AG04449 (cell line): ENCODE measurements at places on chromosomes 7 and 10.

GRCh38 chr10:101625821-101626412, 37.8 kb downstream of the DPCD start:
- no peak for DNase-seq

GRCh38 chr10:30432622-30433305, 1.2 kb upstream of the MAP3K8 start:
- no peak for DNase-seq

GRCh38 chr10:128924918-128925317, 542.1 kb upstream of the MGMT start:
- DNase-seq, result no peak

DNA sequence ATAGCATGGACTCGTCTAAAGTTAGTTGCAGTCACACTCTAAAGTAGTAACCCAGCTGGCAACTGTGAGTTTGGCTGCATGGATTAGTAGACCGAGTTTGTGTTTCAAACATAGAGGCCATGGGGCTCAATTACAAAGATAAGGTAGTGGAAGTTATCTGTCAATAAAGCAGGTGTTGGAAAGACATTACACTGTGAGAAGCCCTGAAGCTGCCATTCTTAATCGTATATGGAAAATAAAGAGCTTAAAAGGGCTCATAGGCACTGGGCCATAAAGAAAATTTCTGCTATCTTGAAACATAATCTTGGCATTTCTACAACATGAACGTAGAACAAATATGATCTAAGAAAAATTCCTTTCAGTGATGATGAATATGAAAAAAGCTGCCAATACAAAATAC, 837.7 kb downstream of the REEP3 start:
- no peak for DNase-seq

GRCh38 chr10:86526606-86527005, 5.0 kb upstream of the WAPL start:
- no peak for DNase-seq

DNA sequence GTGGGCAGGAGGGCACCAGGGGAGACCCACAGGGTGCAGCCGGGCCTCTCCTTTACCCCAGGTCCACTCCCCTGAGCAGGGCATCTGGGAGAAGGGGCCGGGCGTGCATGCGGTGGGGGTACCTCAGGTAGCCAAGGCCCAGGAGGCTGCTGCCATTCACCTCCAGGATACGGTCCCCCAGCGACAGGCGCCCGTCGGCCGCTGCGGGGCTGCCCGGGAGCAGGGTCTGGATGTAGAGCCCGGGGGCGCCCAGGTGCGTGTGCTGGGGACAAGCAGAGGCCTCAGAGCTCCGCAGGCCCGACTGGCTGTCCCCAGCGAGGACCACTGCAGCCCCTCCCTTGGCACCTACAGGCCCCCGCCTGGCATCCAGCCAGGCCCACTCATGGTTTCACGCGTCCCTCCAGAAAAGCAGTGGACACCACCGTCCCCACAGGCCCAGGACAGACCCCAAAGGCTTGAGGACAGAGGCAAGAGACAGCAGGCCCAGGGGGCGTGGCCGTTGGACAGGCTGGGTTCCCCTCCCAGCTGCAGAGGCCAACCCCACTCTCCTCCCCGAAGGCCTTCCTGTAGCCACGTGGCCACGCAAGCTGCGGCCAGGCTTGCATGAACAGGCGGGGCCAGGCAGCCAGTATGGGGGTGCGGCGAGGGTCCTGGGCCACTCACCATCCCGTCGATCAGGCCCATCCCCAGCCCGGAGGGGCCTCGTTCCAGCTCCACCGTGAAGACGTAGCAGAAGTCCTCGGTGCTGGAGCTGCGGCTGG, 24.3 kb downstream of the AP5Z1 start:
- no peak for DNase-seq

- no peak for DNase-seq
Measured at GRCh38 chr7:86645676-86646276, 2.1 kb downstream of the GRM3 start.

- DNase-seq, result no peak
Measured at GRCh38 chr10:70201105-70201504, 30.8 kb upstream of the SAR1A start.

DNA sequence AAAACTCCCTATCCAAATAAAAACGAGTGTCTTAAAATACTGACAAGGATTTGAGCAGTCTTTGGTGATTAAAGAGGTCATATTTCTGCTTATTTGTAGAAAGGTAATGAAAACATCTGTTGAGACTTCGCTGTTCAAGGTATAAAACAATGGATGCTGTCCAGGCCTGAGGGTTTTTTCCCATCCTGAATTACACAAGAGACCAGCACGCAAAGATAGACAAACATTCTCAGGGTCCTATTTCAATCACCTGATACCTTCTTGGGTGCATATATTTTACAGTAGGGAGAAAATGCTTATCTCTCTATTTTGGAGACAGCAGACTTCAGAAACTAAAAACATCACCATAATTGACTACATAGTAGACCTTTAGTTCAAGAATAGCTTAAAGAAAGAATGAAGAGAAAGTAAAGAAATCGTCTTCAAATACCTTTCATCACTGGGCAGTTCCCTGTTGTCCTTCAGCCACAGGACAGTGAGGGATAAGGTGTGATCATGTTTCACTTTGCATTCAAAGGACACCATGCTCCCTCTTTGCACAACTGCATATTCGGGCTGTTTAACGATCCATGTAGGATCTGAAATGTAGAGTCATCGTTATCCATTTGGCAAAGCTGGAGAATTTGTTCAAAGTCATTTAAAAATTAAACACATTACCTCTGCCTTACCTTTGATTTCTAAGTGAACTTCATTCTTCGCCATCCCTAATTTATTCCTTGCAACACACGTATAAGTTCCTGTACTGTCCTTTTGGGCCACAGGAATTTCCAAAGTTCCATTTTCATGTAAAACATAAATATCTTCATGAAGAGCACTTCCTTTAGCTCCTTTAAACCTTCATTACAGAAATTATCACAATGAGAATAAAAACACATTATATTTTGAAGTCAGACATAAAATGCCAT, 63.7 kb upstream of the LAMB4 start:
- no peak for DNase-seq

- no peak for DNase-seq
Measured at GRCh38 chr7:2100278-2101208, 132.2 kb downstream of the MAD1L1 start.

DNA sequence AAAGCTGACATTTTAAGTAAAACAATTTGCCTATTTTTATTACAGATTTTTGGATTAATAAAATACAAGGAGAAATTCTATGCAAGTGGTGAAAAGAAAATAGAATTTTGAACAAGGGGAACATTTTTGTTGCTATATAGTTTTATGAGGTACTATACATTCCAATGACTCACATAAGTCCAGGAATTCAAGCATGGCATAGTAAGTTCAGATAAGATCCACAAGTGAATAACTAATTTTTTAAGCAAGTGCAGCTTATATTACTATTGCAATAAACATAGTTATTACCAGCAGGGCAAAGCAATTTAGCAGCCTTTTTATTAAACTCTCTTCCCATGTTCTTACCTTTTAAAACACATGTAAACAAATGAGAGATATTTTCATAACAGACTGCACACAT, 1123.5 kb upstream of the LRRN3 start:
- DNase-seq, result no peak

DNA sequence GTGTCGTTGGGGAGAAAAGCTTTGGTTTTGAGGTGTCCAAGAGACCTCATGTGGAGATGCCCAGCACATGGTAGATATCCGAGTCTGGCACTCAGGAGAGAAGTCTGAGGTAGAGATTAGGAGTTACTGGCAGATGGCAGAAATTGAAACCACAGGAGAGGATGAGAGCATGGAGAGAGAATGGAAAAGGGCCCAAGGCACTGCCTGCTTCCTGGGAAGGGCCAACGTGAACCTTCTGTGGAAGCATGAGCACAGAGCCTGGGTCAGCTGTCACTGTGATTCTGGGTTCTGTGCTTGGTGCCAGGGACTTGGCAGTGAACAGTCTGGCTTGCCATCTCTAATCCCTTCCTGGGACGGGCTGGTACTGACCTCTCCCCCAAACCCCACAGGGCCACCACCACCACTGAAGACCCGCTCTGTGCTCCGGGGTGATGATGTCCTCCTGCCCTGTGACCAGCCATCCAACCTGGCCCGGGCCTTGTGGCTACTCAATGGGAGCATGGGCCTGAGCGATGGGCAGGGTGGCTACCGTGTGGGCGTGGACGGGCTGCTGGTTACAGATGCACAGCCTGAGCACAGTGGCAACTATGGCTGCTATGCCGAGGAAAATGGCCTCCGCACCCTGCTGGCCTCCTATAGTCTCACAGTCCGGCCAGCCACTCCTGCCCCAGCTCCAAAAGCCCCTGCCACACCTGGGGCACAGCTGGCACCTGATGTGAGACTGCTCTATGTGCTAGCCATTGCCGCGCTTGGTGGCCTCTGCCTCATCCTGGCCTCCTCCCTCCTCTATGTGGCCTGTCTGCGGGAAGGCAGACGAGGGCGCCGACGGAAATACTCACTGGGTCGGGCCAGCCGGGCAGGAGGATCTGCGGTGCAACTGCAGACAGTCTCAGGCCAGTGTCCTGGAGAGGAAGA, 4.1 kb downstream of the MRPL43 start:
- no peak for DNase-seq

DNA sequence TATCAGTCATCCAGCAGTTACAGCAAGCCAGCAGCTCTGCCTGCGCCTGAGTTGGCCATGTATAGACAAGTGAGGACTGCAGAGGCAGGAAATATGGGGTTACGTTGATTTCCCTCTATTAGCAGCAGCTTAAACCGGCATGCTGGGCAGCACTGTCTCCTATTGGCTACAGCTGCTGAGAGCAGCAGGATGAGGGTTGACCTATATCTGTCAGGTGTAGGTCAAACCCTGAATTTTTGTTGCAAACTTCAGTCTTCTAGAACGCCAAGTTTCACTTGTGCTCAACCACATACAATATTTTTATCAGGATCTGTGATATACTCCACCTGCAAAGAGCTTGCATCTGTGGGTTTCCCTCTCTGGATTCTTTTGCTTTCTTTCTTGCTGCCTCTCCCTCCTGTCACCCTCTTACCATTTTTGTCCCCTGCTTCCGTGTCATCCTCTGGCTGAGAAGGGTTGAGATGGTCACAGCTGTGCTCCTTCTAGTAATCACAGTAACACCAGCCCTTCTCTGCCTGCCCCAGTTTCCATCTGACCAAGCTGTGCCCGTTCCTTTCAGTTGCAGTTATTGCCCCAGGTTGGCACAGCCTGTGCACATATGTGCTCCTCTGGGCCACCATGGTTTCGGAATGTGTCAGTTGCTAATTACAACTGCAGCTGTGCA, 23.8 kb upstream of the GLCCI1 start:
- DNase-seq, result no peak
